ENCODE measurements at places on chromosomes 7 and 10.

- DNase-seq = no peak
- peaks cover 2% of the 10 kb centered on the region for H3K4me1 ChIP-seq
- H3K27ac ChIP-seq = no peak overlapping the region
These were observed 4.6 kb downstream of the H2BK1 start for GRCh38 chr7:151205730-151206129.

GRCh38 chr7:136342251-136342650 is 365.1 kb upstream of the MTPN start:
- H3K4me3 ChIP-seq = no peak overlapping the region
- H3K4me1 ChIP-seq = no peaks in the 10 kb centered on the region
- no peak overlapping the region for H3K27ac ChIP-seq
- H3K27me3 ChIP-seq = no peaks in the 10 kb centered on the region

GRCh38 chr7:134891696-134892678 is 94.3 kb upstream of the AGBL3 start:
- no peaks in the 10 kb centered on the region for H3K36me3 ChIP-seq
- peak overlapping the region; percentile 2 for H3K27ac ChIP-seq
- no peaks in the 10 kb centered on the region for H3K27me3 ChIP-seq
- no peak for DNase-seq

GRCh38 chr10:62745581-62745980 is 58.9 kb upstream of the ADO start:
- H3K27ac ChIP-seq = no peak overlapping the region
- DNase-seq = no peak
- no peaks in the 10 kb centered on the region for H3K4me1 ChIP-seq
- no peaks in the 10 kb centered on the region for H3K27me3 ChIP-seq
- H3K36me3 ChIP-seq = no peaks in the 10 kb centered on the region

- H3K27me3 ChIP-seq = no peaks in the 10 kb centered on the region
- no peak overlapping the region for H3K4me3 ChIP-seq
- no peak overlapping the region for H3K27ac ChIP-seq
- no peaks in the 10 kb centered on the region for H3K4me1 ChIP-seq
These were observed 21.8 kb downstream of the MAP3K8 start for GRCh38 chr10:30455816-30456215.

DNA sequence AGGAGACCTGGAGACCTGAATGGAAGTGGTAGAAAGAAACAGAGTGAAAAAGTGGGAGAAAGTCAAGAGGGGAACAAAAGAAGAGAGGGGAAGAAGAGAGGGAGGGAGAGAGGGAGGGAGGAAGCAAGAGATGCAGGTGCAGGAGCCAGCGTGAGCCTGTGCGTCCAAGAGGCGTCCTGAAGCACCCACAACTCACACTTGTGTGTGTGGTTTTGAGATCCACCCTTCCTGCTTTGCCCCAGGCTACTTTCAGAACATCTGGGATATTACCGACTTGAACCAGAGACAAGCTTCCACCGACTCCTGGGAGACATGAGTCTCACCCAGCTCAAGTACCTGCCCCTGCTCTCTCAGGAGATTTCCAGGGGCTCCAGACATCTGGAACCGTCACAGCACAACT is 9.8 kb downstream of the AFAP1L2 start:
- DNase-seq = no peak
- H3K4me1 ChIP-seq = no peaks in the 10 kb centered on the region
- no peak overlapping the region for H3K27ac ChIP-seq
- H3K36me3 ChIP-seq = no peaks in the 10 kb centered on the region
- no peaks in the 10 kb centered on the region for H3K27me3 ChIP-seq
- no peak overlapping the region for H3K4me3 ChIP-seq

DNA sequence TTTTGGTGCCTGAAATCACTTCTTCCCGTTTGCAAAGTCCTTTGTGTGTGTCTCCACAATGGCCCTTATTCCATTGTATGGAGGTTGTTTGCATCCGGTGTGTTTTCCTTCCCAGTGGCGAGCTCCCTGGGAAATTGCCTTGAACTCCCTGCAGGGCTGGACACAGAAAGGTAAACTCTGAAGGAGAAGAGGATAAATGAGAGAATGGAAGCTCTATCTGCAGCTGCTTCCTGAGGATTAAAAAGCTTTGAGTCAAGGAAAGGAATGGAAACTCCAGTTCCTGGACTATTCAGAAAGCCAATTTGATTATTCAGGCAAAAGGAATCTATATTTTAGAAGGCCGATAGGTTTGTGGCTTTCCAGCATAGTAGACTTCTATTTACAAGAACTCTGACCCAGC is 4.4 kb upstream of the GRK5 start:
- no peak overlapping the region for H3K4me3 ChIP-seq
- H3K27ac ChIP-seq = no peak overlapping the region
- no peaks in the 10 kb centered on the region for H3K4me1 ChIP-seq
- DNase-seq = no peak
- H3K27me3 ChIP-seq = no peaks in the 10 kb centered on the region

DNA sequence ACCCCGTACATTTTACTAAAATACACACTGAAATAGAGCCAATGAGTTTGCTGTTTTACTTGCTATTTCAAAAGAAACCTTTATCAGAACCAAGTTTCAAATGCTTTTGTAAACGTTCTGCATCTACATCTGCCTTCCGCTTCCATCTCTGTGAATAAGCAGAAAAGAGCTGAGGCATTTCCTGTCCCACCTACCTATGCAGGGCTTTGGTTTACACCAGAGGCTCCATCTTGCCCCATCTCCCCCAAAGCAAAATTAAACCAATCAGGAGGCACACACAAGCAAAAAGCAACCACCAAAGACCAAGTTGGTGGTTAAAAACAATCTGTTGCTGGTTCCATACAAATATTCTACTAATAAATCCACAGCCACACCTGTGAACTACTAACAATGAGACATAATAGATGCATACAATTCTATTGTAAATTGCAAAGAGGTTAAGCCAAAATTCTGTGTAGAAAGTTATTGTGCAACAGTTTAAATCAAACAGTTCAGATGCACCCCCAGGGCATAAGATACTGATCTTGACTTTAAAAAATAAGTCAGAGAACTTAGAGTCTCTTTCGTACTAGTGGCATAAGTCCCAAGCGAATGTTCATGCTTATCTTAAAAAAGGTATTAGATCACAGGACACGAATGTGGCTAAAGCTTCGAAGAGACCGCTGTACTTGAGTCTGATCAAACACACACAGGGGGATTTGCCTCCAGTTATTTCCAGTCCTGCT is 83.9 kb downstream of the FGFR2 start:
- no peaks in the 10 kb centered on the region for H3K36me3 ChIP-seq
- H3K27ac ChIP-seq = no peak overlapping the region
- H3K4me1 ChIP-seq = peaks cover 21% of the 10 kb centered on the region

DNA sequence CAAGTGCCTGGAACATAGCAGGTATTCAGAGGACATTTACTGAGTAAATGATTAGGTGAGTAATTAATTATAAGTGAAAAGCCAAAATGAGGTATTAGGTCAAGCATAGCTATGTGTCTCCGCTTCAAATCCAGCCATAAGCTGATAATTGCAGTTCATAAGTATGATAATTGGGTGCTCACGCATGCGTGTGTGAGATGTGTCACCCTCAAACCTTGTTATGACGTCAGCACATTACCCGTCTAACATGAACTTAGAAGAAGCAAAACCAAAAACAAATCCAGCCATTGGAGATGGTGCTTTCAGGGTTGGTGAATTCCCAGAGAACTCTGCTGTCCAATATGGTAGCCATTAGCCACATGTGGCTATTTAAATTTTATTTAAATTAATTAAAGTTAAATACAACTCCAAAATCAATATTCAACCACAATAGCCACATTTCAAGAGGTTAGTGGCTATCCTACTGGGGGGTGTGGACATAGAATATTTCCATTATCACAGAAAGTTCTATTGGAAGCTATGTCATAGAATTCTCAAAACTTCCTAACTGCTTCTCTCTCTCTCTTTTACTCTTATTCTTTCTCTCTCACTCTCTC is at the start of gene CPA5:
Gene CPA5, plus strand, starts transcription at position 546 of the 596 bp plus-strand sequence. CDS start 1,670 bp downstream, outside the sequence.
- H3K27ac ChIP-seq = no peak within 1 kb of the TSS
- H3K4me1 ChIP-seq = peaks cover 2% of the 10 kb centered on the region
- H3K36me3 ChIP-seq = no peaks in the 10 kb centered on the region
- H3K27me3 ChIP-seq = no peaks in the 10 kb centered on the region
- DNase-seq = no peak
- H3K4me3 ChIP-seq = no peak within 1 kb of the TSS

- H3K4me1 ChIP-seq = no peaks in the 10 kb centered on the region
- H3K36me3 ChIP-seq = no peaks in the 10 kb centered on the region
- H3K27ac ChIP-seq = no peak overlapping the region
- no peak overlapping the region for H3K4me3 ChIP-seq
- no peak for DNase-seq
- no peaks in the 10 kb centered on the region for H3K27me3 ChIP-seq
These were observed 694 bp downstream of the C10orf62 start for GRCh38 chr10:97590082-97590747.

DNA sequence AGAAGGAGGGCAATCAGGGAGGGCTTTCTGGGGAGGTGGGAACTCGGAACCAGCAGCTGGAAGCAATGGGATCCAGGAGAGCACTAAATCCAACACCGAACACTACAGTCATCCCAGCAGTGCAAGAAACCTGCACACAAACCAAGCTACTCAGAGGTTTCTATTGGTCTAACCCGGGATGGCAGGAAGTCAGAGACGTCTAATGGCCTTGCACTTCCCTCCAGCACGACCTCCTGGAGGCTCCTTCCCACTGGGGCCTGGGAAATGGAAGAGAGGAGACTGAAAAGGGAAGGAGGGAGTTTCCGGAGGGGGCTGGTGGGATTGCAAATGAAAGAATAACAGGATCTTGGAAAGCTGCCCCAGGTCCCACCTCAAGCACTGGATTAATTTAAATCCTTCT is 56.3 kb downstream of the TEX36 start:
- peaks cover 4% of the 10 kb centered on the region for H3K4me1 ChIP-seq
- H3K36me3 ChIP-seq = no peaks in the 10 kb centered on the region
- H3K4me3 ChIP-seq = no peak overlapping the region
- no peaks in the 10 kb centered on the region for H3K27me3 ChIP-seq
- DNase-seq = peak; percentile 36

DNA sequence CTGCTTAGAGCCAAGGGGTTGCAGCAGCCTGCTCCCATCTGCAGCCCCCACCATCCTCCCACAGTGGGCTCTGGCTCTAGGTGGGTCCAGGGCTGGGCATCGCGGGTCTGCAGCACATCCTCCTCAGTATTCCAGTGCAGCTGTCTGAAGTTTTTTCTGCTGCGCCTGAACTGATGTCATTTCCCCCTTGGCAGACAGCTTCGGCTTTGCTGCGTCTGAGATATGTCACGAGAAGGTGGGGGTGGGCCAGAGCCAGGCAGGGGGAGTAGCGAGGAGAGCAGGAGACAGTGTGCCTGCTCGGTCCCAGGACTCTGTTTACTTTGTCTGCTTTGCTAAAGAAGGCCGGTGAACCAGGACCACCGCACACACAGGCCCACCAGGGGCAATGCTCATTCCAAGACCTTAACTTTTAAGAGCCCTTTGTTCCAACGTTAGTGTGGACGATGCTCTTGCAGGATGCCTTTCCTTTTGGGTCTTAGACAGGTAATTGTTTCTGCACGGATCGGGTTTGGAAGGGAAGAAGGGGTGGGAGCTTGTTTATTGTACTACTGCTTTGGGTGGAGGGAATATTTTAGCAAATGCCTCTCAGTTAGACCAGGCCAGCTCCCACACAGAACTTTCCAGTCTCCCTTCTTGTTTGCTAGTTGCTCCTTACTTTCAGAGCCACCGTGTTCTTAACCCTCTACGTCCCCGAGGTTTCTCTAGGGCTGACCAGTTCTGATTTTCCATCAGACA is 32.4 kb downstream of the WBP1L start:
- peaks cover 26% of the 10 kb centered on the region for H3K4me1 ChIP-seq
- peak overlapping the region; percentile 88 for H3K27ac ChIP-seq
- H3K27me3 ChIP-seq = no peaks in the 10 kb centered on the region
- H3K36me3 ChIP-seq = no peaks in the 10 kb centered on the region
- DNase-seq = peak; percentile 82
- no peak overlapping the region for H3K4me3 ChIP-seq

GRCh38 chr10:1620803-1621202 is 116.5 kb downstream of the ADARB2 start:
- DNase-seq = no peak
- no peak overlapping the region for H3K27ac ChIP-seq
- no peaks in the 10 kb centered on the region for H3K36me3 ChIP-seq
- H3K4me3 ChIP-seq = no peak overlapping the region
- H3K27me3 ChIP-seq = no peaks in the 10 kb centered on the region

DNA sequence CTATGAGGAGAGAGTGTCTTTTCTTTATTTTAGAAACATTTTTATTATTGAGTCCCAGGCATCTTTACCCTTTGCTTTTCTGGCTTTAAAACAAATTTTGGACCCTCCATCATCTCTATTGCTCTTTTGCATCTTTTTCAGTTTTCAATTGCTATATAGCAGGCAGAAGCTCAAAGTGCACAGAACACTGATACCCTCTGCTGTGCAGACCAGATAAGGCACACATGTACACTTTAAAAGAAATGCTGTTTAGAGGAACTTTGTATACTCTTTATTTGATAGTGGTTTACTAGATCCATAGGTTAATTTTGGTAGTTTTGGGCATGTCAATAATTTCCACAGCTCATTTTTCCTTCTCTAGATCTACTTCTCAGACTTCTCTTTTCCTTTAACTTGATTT is 324.2 kb downstream of the SH2D4B start:
- H3K4me3 ChIP-seq = no peak overlapping the region
- no peaks in the 10 kb centered on the region for H3K36me3 ChIP-seq
- H3K27ac ChIP-seq = no peak overlapping the region
- no peaks in the 10 kb centered on the region for H3K4me1 ChIP-seq
- no peaks in the 10 kb centered on the region for H3K27me3 ChIP-seq

DNA sequence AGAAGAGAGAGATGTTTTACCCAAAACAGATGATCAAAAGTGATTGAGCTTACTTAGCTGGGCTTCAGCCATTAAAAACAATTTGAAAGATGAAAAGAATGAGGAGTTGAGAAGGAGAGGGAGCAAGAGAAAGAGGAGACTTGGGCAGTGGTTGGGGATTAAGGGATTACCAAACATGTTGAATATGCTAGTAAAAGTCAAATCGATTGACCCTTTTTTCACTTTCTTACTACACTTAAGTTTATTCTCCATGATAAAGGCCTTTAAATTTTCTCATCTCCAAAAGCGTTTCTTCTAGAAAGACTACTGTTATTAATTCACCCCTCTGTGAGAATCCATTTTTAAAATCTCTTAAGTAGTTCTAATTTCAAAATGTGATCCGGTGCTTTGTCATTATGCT is 1254.0 kb upstream of the PHF14 start:
- H3K27me3 ChIP-seq = no peaks in the 10 kb centered on the region
- no peak overlapping the region for H3K4me3 ChIP-seq
- no peak for DNase-seq

GRCh38 chr7:41708581-41709358 is 5.9 kb upstream of the INHBA start:
- DNase-seq = no peak
- no peaks in the 10 kb centered on the region for H3K4me1 ChIP-seq
- H3K4me3 ChIP-seq = no peak overlapping the region
- H3K36me3 ChIP-seq = no peaks in the 10 kb centered on the region

All from mesendoderm (in vitro differentiated cells).